GM23248 (cell line): ENCODE measurements at places on chromosomes 1 and 21. TPM values are rescaled to one million over a fixed set of nuclear protein-coding genes. Genes with fewer than 3 reads are reported as not detected.

- DNase-seq = no peak
These were observed 14.2 kb downstream of the RIMS3 start for GRCh38 chr1:40651138-40651857.

GRCh38 chr1:24186711-24186992 is 437 bp downstream of the IFNLR1 start:
- no peak for DNase-seq

DNA sequence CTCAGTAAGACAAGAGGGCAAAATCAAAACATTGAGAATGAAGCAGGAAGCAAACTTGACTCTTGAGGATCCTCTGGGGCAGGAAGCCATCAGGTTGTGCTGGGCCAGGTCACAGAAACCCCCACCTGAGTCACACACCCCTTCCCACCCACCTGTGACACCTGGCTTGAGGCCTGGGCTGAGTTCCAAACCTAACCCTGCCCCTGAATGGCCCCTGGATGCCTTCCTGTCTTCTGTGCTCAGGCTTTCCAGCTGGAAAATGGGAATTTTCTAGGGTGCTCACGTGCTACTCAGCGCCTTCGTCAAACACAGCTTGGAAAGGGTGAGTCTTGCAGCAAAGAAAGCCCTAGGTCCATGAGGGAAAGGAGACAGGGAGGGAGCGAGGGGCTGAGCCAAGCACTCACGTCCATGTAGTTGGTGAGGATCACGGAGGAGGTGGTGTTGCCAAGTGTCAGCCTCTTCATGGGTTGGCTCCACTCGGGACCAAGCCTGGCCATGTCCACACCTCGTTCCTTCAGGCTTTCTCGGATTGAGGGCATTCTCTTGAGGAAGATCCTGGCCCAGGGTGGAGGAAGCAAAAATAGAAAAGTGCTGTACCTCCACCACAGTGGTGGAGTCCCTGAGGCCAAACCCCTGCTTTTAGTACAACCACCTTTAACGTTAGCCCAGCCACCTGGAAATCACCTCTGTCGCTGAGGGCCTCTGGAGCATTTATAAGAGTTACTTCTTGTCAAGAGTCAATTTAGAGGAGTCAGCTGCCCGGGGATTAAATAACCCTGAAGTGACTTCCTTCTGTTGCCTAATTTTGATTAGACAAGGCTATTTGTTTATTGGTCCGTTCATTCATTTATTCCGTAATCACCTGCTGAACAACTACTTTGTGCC is 4.3 kb downstream of the REN start:
- DNase-seq = no peak

GRCh38 chr1:64038965-64039364 is 164.5 kb upstream of the UBE2U start:
- DNase-seq = peak; percentile 40

DNA sequence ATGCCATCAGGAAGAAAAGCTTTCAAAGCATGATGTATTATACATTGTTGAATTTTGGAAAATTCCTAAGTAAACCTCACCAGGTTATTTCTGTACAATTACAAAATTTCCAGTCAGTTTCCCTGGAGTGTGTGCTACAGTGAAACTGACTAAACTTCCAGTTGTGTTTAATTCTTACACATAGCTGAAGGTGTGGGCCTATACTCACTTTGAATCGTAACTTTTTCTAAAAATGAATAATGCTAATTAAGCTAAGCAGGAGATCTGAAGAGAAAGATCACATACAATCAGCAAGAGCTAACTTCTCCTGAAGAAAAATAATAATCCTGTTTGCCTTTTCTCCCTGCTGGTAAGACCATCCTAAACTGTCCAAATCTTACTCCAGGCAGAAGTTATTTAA is 537.2 kb upstream of the PBX1 start:
- DNase-seq = no peak

The INAVA gene
- not detected in 2 replicates for total RNA-seq

DNA sequence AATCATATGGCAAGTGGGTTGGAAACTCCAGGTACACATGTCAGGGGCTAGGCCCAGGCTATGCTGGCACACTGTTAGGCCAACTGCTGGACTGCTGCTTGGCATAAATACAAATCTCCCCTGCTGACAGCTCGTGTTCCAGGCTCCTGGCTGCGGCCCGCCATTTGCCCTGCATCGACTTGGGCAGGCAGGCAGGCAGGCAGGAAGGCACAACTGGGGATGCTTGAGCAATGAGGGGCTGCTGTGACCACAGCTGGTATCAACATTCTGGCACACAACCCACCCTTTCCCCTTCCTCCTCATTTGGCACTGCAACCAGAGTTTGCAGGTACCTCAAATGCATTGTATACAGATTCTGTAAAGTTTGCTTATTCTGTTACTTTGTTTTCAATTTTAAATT is 53.2 kb downstream of the SAMSN1 start:
- DNase-seq = no peak

The LMOD1 gene
- 7.8 and 8.9 TPM in 2 replicates for total RNA-seq

The FCRLB gene
- 8.3 and 14.5 TPM in 2 replicates for total RNA-seq
